ENCODE measurements at places on chromosomes 12 and 14.
A peak's percentile ranks its signal among the peaks of the same experiment; 100 is the strongest.

- no peaks in the 10 kb centered on the region for H3K36me3 ChIP-seq
- H3K4me3 ChIP-seq, result no peak overlapping the region
- no peaks in the 10 kb centered on the region for H3K4me1 ChIP-seq
- DNase-seq, result no peak
Measured at GRCh38 chr12:63912651-63913050, 68.2 kb downstream of the SRGAP1 start.

GRCh38 chr14:97458661-97459579 is 661.7 kb downstream of the VRK1 start:
- H3K27ac ChIP-seq, result no peak overlapping the region
- DNase-seq, result no peak
- H3K27me3 ChIP-seq, result peaks cover 11% of the 10 kb centered on the region
- H3K36me3 ChIP-seq, result peaks cover 2% of the 10 kb centered on the region

- no peak overlapping the region for H3K4me3 ChIP-seq
- H3K27me3 ChIP-seq, result no peaks in the 10 kb centered on the region
- H3K36me3 ChIP-seq, result no peaks in the 10 kb centered on the region
- peaks cover 5% of the 10 kb centered on the region for H3K4me1 ChIP-seq
- DNase-seq, result no peak
- H3K27ac ChIP-seq, result no peak overlapping the region
Measured at GRCh38 chr14:96914571-96915128, 117.5 kb downstream of the VRK1 start.

DNA sequence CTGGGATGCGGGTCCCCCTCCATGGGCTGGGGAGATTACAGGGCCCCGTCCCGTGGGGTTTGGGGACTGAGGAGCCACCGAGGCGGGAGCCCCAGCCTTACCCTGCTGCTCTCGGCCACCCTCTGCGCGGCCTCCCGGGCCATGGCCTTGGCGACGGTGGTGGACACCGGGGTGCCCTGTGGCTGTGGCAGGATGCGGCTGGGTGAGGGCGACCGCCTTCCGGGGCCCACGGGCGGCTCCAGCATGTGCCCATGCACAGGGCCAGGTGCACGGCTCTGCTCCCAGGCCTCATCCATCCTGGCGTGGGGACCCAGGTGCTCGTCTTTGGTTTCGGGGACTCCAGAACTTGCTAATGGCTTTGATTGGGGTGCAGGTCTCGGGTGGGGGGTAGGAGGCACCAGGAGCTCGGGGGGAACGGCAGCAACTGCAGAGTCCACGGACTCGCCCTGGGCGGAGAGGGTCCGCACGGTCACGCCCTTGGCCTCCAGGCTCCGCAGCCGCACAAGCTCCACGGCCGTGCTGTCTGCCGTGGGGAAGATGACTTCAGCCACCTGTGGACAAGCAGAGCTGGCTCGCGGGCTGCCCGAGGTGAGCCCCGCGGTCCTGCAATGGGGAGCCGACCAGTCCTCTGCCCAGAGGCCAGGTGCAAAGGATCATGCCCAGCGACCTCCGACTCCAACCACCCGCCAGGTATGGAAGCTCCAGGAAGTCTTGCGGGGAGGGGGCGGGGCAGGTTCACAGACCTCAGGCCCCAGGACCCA is 99.2 kb downstream of the PIWIL1 start:
- no peaks in the 10 kb centered on the region for H3K4me1 ChIP-seq
- DNase-seq, result no peak
- H3K36me3 ChIP-seq, result no peaks in the 10 kb centered on the region
- no peak overlapping the region for H3K27ac ChIP-seq
- no peaks in the 10 kb centered on the region for H3K27me3 ChIP-seq

DNA sequence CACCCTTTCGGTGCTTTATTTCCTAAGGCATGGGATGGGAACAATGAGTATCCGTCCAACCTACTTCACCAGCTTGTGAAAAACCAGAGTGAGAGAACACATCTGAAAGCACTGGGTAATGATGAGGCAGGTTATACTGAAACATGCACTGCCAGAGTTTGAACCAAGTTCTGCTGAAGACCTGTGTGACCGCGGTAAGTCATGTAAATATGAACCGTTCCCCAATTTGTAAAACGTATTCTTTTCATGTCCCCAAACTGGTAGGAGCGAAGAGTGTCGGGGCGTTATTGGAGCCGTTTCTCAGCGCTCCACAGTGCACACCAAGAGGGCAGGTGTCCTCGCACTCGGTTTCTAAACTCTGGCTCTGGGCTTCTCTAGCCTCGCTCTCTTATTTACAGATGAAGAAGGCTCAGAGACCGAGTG is 788 bp upstream of the NGDN start:
- H3K27ac ChIP-seq, result peak overlapping the region; percentile 71
- peak overlapping the region; percentile 33 for H3K4me3 ChIP-seq
- peaks cover 9% of the 10 kb centered on the region for H3K4me1 ChIP-seq
- no peak for DNase-seq

DNA sequence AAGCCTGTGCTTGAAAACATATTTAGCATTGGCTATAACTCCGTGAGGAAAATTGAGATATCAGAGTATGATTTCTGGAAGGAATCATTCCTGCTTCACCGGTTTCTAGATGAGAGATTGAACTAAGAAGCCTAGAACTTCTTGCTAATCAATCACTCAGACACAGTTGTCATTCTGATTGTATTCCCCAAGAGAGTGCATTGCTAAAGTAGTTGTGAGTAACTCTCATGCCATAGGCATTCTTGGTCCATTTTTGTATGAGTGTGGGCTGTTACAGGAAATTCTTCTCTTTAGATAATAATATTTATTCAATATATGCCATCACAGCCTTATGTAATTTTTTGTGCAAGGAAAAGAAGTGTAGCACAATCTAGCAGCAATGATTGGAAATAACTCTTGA is 893.3 kb upstream of the MDGA2 start:
- H3K27me3 ChIP-seq, result no peaks in the 10 kb centered on the region
- H3K4me1 ChIP-seq, result no peaks in the 10 kb centered on the region
- H3K4me3 ChIP-seq, result no peak overlapping the region
- no peak overlapping the region for H3K27ac ChIP-seq

DNA sequence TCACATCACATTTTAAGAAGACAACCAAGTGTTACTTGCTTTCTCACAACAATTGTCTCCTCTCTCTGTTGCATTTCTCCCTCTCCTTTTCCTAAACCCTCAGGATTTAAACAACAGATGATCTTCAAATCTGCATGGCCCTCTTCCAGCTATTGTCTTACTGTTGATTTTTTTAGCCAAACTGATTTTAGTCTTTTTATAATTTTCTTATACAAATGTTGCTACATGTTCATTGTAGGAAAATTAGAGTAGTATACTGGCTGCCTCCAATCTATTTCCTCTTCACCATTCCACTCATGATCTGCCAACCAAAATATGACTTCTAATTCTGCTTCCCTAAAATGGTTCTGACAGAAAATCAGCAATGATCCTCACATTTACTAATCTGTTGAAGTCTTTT is 1.4 kb upstream of the KERA start:
- no peaks in the 10 kb centered on the region for H3K4me1 ChIP-seq
- H3K27me3 ChIP-seq, result no peaks in the 10 kb centered on the region
- DNase-seq, result no peak
- H3K27ac ChIP-seq, result no peak overlapping the region
- no peaks in the 10 kb centered on the region for H3K36me3 ChIP-seq

GRCh38 chr14:92121207-92121669 is 268 bp downstream of the NDUFB1 start:
- peaks cover 67% of the 10 kb centered on the region for H3K36me3 ChIP-seq
- no peaks in the 10 kb centered on the region for H3K27me3 ChIP-seq
- H3K27ac ChIP-seq, result peak overlapping the region; percentile 51
- peaks cover 2% of the 10 kb centered on the region for H3K4me1 ChIP-seq
- H3K4me3 ChIP-seq, result peak overlapping the region; percentile 86

DNA sequence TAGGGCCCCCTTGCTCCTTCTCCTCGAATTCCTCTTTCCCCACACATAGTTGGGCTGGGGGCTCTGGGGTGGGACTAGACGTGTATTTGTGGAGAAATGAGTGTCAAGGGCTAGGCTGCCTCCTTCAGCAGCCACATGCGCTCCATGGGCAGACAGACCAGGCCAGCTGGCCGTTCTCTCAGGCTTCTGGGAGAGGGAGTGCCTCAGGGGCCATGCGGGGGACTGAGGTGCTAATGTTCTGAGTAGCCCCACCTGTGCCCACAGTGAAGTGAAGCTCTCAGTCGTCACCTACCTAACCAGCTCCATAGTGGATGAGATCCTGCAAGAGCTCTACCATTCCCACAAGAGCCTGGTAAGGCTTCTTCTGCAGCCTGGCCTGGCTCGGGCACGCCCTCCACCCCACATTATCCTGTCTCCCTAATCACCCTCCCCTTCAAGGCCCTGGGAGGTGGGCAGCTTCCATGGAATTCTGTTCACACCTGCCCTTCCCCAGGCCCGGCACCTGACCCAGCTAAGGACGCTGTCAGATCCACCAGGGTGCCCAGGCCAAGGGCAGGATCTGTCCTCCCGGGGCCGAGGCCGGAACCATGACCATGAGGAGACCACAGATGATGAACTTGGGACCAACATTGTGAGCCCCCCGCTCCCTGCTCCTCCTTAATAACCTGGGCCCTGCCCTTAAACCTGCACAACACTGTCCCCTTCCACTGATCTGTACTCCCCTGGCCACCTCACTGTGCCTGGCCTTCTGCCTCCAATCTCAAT is 9.0 kb upstream of the CPNE6 start:
- no peaks in the 10 kb centered on the region for H3K27me3 ChIP-seq
- H3K4me3 ChIP-seq, result no peak overlapping the region
- no peaks in the 10 kb centered on the region for H3K36me3 ChIP-seq
- DNase-seq, result no peak
- no peak overlapping the region for H3K27ac ChIP-seq
- peaks cover 8% of the 10 kb centered on the region for H3K4me1 ChIP-seq

GRCh38 chr14:89359477-89360222 is 57.4 kb downstream of the FOXN3 start:
- H3K27me3 ChIP-seq, result no peaks in the 10 kb centered on the region
- no peaks in the 10 kb centered on the region for H3K4me1 ChIP-seq
- no peak overlapping the region for H3K27ac ChIP-seq
- no peak for DNase-seq
- no peak overlapping the region for H3K4me3 ChIP-seq

DNA sequence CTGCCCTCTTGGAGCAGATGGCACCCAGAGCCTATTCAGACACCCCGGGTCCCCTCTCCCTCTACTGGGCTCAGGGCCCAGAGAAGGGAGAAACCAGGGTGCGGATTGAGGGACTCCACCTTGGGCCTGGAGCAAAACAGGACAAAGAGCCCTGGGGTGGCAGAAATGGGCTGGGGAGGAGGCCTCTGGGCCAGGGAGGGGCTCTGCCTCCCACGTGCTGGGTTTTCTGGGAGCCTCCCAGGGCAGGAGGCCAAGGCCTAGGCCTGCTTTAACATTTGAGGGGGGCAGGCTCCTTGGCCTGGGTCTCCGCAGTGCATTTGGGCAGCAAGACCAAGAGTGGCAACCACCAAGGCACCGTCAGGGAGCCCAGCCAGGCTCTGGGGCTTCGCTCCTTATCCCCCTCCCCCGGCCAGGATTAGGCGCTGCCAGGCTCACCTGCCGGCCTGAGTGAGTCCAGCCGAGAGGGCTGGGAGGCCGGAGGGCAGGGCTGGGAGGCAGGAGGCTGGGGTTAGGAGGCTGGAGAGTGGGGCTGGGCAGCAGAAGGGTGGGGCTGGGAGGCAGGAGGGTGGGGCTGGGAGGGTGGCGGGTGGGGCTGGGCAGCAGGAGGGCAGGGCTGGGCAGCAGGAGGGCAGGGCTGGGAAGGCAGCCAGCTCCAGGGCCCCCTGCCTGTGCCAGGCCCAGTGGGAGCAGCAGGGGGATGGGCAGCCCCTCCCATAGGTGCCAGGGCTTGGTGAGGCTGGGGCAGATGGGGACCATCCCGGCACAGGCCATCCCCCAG is 101.8 kb upstream of the EIF5 start:
- H3K4me3 ChIP-seq, result no peak overlapping the region
- no peaks in the 10 kb centered on the region for H3K4me1 ChIP-seq

DNA sequence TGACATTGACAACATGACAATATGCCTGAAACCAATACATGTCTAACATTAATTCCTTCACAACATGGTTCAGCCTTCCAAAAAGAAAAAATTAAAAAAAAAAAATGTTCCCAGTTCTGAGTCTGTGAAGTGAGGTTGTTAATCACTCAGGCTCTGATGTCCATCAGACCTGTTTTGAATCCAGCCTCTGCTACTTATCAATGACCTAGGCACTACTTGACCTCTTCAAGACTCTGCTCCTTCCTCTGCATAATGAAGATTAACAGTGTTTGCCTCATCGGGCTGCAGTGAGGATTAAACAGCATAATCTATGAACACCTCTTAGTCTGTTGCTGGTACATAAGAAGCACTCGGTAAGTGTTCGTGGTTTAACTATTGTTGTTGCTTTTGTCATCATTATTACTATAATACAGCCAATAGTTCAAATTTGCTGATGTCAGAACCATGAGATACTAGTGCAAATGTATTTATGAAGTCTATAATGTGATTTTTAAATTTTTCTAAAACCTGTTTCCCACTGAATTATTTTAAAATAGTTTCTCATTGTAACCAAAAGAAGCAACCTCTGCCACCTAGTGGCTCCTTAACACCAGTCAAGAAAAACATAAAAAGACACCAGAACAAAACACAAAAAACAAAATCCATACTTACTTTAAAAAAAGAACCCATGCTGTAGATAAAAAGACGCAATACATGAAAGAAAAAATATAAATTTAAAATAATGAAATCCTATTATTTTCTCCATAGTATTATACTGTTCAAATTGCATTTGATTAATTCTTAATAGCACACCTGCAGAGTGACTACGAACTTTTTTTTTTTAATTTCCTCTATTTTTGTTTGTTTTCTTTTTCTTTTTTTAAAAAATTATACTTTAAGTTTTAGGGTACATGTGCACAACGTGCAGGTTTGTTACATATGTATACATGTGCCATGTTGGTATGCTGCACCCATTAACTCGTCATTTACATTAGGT is 20.3 kb upstream of the TMX1 start:
- H3K36me3 ChIP-seq, result no peaks in the 10 kb centered on the region
- H3K27ac ChIP-seq, result no peak overlapping the region
- H3K27me3 ChIP-seq, result no peaks in the 10 kb centered on the region
- no peak overlapping the region for H3K4me3 ChIP-seq

DNA sequence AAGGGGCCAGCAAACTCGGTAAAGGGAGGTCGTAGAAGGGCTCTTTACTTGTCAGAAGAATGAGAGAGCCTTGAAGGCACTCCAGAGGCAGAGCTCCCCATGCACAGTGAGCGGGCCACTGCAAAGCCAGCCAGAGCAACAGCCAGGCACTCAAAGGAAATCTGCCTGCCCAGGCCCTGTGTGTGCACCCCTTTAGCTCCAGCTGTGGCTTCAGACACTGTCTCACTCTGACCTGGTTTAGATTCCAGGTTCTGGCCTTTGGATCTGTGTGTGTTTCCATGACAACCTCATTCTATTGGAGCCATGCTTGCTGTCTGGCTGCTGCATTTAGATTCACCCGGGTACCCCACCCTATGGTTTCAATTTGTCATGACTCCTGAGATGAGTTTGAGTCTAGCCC is 170.3 kb downstream of the CAPZA3 start:
- H3K27me3 ChIP-seq, result no peaks in the 10 kb centered on the region
- DNase-seq, result no peak
- H3K4me1 ChIP-seq, result no peaks in the 10 kb centered on the region
- H3K4me3 ChIP-seq, result no peak overlapping the region
- no peaks in the 10 kb centered on the region for H3K36me3 ChIP-seq
- no peak overlapping the region for H3K27ac ChIP-seq

GRCh38 chr14:33120341-33120740 is 181.7 kb downstream of the NPAS3 start:
- no peaks in the 10 kb centered on the region for H3K36me3 ChIP-seq
- DNase-seq, result no peak
- no peak overlapping the region for H3K27ac ChIP-seq
- H3K27me3 ChIP-seq, result no peaks in the 10 kb centered on the region
- no peak overlapping the region for H3K4me3 ChIP-seq
